ENCODE measurements at places on chromosomes 5 and 9.

DNA sequence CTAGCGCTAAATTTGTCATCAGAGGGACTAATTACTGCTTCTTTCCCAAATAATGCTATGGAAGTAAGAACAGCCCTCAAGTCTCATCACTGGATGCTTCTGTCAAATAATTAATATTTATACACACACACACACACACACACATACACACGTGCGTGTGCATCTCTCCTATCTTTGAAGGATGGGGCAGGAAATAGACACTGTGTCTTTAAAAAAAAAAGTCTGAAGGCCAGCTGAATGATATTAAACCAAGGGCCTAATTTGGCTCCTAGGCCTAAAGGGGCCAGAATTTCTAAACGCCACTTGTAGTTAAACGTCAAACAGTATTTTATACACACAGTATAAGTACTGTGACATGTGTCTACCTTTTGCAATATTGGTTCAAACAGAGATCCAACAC lies 3.3 kb downstream of the SLF1 start:
- DNase-seq, result no peak

- peak; percentile 52 for DNase-seq
Observed at GRCh38 chr5:171850324-171850947, 64.8 kb downstream of the SMIM23 start.

DNA sequence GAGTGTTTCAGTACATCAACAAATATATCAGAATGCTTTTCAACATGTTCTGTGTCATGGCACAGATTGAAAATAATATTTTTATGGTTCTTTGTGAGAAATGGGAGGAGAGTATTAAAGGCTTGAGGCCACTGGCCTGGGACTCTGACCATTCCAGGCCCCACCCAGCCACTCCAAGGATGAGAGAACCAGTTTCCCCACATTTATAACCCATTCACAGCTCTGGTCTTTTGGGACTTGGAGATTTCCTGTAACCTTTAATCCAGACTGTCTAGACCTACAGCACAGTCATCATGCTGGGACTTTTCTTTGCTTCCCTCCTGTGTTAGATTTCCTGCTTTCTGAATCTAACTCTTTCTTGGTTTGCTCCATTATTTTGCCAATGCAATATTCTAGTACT lies 389.6 kb downstream of the KIAA0825 start:
- no peak for DNase-seq

- no peak for DNase-seq
Observed at GRCh38 chr9:124297551-124297901, 39.8 kb downstream of the NEK6 start.

GRCh38 chr9:33081128-33081851 lies 4.8 kb upstream of the SMU1 start:
- DNase-seq, result peak; percentile 75

DNA sequence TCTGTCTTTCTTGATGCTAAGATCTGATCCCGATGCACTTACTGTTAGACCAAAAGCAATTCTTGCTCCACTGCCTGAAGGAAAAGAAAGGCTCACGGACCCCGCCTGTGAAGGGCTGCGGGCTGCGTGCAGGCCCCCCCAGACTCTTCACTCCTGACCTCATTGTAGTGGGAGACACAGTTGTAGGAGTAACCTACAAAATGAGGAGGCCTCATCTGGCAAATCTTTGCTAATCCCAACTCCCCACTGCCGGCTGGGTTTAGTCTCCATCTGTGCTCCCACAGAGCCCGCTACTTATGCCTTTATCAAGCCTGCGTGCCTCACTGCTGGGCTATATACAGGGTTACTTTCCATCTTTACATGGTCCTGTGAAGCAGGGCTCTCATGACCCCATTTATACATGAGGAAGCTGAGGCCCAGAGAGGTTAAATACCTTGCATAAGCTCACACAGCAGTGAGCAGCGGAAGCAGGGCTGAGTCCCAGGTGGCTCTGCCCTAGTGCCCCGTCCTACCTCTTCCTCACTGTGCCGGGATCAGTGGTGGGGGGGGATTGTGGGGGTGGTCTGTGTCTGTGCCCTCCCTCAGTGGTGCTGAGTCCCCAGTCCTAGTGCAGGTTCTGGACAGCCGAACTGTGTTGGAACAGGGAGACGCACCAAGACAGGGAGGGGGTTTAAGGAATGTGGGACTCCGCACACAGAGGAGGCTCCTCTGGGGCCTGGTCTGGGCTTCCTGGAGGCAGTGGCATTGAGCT lies 43.9 kb upstream of the RNF130 start:
- DNase-seq, result no peak
